CD4-positive, alpha-beta memory T cell (primary cell): ENCODE measurements at places on chromosomes 2 and 18. TPM values are rescaled to one million over a fixed set of nuclear protein-coding genes. Genes with fewer than 3 reads are reported as not detected.
A peak's percentile ranks its signal among the peaks of the same experiment; 100 is the strongest.

- DNase-seq, result no peak
- no peak overlapping the region for H3K4me3 ChIP-seq
- no peaks in the 10 kb centered on the region for H3K36me3 ChIP-seq
- H3K4me1 ChIP-seq, result no peaks in the 10 kb centered on the region
- H3K27me3 ChIP-seq, result no peaks in the 10 kb centered on the region
Observed at GRCh38 chr2:10221443-10221842, 81.3 kb upstream of the HPCAL1 start.

DNA sequence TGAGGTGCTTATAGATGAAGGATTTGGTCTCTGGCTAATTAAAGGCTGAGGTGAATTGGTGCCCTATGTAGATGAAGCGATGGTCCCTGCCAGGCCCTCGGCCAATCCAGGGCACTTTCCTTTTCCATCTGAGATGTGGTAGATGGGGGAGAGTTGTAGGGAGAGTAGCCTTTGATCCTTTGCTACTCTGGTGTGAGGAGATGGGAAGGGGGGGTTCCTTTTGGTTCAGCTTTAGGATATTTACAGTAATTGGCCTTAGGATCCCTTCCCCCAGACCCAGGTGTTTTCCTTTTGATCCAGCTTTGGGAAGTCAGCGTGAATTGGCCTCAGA is 5.4 kb upstream of the ZC3H8 start:
- no peak overlapping the region for H3K4me3 ChIP-seq
- H3K36me3 ChIP-seq, result no peaks in the 10 kb centered on the region
- H3K27me3 ChIP-seq, result no peaks in the 10 kb centered on the region
- no peak for DNase-seq

Gene EIF5B
- 44.2 TPM for total RNA-seq

DNA sequence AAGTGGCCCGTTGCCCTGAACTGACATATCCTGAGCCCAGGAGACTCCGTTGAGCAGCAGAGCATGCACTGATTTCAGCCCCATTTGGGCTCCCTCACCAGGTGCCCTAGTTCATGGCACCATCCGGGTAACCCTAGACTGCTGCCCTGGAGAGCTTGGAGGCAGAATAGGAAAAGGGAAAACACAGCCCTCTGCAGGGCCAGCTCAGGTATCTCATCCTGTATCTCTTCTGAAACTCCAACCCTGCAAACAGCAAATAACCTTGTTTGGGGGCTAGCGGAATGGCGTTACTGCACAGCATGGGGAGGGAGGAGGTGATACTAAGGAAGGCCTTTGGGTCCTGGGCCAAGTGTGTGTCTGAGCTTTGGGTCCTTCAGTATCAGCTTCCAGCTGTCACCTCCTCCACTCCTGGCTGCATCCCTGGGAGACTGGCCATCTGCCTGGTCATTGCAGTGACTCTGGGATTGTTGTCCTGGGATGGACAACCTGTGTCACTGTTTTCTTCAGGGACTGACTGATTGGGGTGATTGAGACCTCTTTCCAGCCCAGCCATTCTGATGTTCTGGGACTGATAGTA is 233.8 kb upstream of the SKOR2 start:
- no peaks in the 10 kb centered on the region for H3K36me3 ChIP-seq
- H3K27ac ChIP-seq, result no peak overlapping the region
- no peak overlapping the region for H3K4me3 ChIP-seq
- H3K27me3 ChIP-seq, result no peaks in the 10 kb centered on the region
- DNase-seq, result no peak
- no peaks in the 10 kb centered on the region for H3K4me1 ChIP-seq

Gene SRD5A2
- not detected for total RNA-seq

Gene SPDYA
- 4.5 TPM for total RNA-seq

GRCh38 chr2:79984476-79984875 is 320.1 kb downstream of the LRRTM1 start:
- H3K4me1 ChIP-seq, result no peaks in the 10 kb centered on the region
- no peak overlapping the region for H3K27ac ChIP-seq
- H3K36me3 ChIP-seq, result no peaks in the 10 kb centered on the region
- H3K4me3 ChIP-seq, result no peak overlapping the region

DNA sequence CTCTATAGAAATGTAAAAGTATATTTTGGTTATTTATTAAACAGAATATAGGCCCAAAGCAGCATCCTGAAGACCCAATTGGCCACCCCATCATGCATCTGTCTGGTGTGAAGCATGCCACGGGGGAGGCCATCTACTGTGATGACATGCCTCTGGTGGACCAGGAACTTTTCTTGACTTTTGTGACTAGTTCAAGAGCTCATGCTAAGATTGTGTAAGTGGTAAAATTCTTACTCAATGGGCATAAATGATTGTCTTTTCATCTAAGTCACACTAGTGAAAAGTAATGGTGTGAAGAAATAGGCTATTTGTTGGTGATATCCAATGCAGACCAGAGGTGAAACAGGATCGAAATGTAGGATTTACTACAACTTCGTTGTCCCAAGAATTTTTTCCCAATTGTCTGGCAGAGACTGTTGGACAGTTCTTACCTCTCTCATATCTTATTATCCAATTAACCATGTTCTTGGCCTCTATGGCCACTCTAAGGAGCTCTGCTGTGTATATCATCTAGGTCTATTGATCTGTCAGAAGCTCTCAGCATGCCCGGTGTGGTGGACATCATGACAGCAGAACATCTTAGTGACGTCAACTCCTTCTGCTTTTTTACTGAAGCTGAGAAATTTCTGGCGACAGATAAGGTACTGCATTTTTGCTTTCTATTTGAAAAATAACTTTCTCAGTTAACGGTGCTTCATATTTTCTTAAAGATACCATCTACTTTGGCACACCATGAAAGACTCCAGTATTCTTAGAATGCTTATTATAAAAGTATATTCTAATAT is 35.0 kb downstream of the AOX1 start:
- H3K27me3 ChIP-seq, result no peaks in the 10 kb centered on the region
- H3K27ac ChIP-seq, result no peak overlapping the region
- no peaks in the 10 kb centered on the region for H3K4me1 ChIP-seq
- H3K4me3 ChIP-seq, result no peak overlapping the region
- H3K36me3 ChIP-seq, result no peaks in the 10 kb centered on the region
- DNase-seq, result no peak

Gene CDH19
- total RNA-seq, result not detected

Gene ERCC3
- 59.2 TPM for total RNA-seq

- peak; percentile 52 for DNase-seq
- no peaks in the 10 kb centered on the region for H3K27me3 ChIP-seq
- peak overlapping the region; percentile 93 for H3K27ac ChIP-seq
- H3K4me3 ChIP-seq, result peak overlapping the region; percentile 96
- H3K36me3 ChIP-seq, result peaks cover 46% of the 10 kb centered on the region
- H3K4me1 ChIP-seq, result peaks cover 64% of the 10 kb centered on the region
Observed at GRCh38 chr2:38750011-38750890, 910 bp downstream of the SRSF7 start.

DNA sequence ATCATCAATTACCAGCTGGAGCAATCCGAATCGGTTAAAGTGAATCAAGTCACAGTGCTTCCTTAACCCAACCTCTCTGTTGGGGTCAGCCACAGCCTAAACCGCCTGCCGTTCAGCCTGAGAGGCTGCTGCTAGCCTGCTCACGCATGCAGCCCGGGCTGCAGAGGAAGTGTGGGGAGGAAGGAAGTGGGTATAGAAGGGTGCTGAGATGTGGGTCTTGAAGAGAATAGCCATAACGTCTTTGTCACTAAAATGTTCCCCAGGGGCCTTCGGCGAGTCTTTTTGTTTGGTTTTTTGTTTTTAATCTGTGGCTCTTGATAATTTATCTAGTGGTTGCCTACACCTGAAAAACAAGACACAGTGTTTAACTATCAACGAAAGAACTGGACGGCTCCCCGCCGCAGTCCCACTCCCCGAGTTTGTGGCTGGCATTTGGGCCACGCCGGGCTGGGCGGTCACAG is 496 bp upstream of the ITGA4 start:
- DNase-seq, result peak; percentile 85
- H3K4me3 ChIP-seq, result peak overlapping the region; percentile 91
- H3K4me1 ChIP-seq, result peaks cover 29% of the 10 kb centered on the region
- peak overlapping the region; percentile 86 for H3K27ac ChIP-seq
- H3K36me3 ChIP-seq, result no peaks in the 10 kb centered on the region

- no peak overlapping the region for H3K27ac ChIP-seq
- H3K36me3 ChIP-seq, result no peaks in the 10 kb centered on the region
Observed at GRCh38 chr18:58362829-58363271, 266.0 kb downstream of the ALPK2 start.

- no peaks in the 10 kb centered on the region for H3K4me1 ChIP-seq
- no peak overlapping the region for H3K4me3 ChIP-seq
Observed at GRCh38 chr2:9178904-9179571, 27.6 kb upstream of the ASAP2 start.

DNA sequence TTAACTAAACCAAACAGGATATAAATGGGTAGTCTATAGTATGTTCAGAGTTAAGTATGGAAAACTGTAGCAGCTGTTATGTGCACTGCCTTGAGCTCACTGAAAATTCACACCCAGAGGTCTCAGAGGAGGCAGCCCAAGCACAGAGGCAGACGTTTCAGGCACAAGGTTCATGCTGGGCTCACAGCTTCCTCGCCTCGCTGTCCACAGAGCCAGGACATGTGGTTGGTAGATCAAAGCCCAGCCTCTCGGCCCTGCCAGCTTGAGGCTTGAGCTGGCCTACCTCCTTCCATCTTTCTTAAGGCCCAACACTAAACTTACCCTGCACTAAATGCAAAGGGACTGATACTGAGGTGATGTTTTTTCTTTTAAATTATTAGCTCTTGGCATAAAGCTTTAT is 43.7 kb downstream of the PRELID3A start:
- H3K4me1 ChIP-seq, result no peaks in the 10 kb centered on the region
- no peak overlapping the region for H3K4me3 ChIP-seq
- no peaks in the 10 kb centered on the region for H3K36me3 ChIP-seq

DNA sequence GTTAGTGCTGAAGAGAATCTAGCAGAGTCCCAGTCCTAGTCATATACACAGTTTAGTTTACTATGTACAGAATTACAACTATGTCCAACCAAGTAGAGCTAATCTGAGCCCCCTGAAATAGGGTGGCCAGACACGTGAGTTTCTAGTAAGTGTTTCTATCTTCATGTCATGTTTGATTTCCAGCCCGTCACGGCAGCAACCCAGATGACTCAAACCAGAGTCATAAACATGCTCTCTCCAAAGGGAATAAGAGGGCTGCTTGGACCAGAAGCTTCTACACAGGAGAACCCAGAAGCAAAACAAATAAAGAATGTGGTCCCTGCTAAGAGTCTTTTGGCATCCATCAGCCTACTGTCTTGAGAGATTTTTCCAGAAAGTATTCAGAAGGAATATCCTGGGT is 64.9 kb upstream of the WIPF1 start:
- H3K4me1 ChIP-seq, result peaks cover 16% of the 10 kb centered on the region
- H3K4me3 ChIP-seq, result no peak overlapping the region
- no peaks in the 10 kb centered on the region for H3K36me3 ChIP-seq

Gene MRO
- total RNA-seq, result not detected

Gene DPYSL5
- not detected for total RNA-seq

GRCh38 chr2:1886405-1886992 is 142.2 kb upstream of the PXDN start:
- H3K27ac ChIP-seq, result no peak overlapping the region
- no peak overlapping the region for H3K4me3 ChIP-seq
- peak; percentile 6 for DNase-seq
- no peaks in the 10 kb centered on the region for H3K27me3 ChIP-seq
- H3K36me3 ChIP-seq, result no peaks in the 10 kb centered on the region

DNA sequence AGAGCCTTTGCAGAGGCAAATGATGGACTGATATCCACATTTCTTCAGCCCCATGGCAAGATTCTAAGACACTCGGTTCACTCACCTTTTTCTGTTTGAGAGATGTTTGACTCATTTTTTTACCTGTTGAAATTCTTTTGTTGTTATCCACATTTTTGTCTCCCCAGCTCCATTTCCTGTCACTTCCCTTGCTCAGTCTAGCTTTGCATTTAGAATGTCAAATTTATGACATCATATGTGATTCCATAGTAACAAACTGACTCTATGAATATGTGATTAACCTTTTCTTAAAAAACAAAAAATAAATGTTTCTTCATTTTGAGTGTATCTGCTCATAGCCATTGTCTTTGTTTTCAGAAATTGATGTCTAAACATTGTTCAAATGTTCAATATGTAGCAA is at the start of gene NT5C1B:
Gene NT5C1B, minus strand, starts transcription at position 216 of the 400 bp plus-strand sequence. Its CDS starts 101 bp downstream, at position 115.
- no peak for DNase-seq
- no peaks in the 10 kb centered on the region for H3K27me3 ChIP-seq
- H3K36me3 ChIP-seq, result peaks cover 9% of the 10 kb centered on the region
- H3K4me1 ChIP-seq, result no peaks in the 10 kb centered on the region

GRCh38 chr18:74683573-74683972 is 85.9 kb downstream of the ZNF407 start:
- no peak overlapping the region for H3K27ac ChIP-seq
- no peaks in the 10 kb centered on the region for H3K4me1 ChIP-seq
- H3K4me3 ChIP-seq, result no peak overlapping the region
- no peaks in the 10 kb centered on the region for H3K27me3 ChIP-seq

Gene HIBCH
- total RNA-seq, result 22.3 TPM

DNA sequence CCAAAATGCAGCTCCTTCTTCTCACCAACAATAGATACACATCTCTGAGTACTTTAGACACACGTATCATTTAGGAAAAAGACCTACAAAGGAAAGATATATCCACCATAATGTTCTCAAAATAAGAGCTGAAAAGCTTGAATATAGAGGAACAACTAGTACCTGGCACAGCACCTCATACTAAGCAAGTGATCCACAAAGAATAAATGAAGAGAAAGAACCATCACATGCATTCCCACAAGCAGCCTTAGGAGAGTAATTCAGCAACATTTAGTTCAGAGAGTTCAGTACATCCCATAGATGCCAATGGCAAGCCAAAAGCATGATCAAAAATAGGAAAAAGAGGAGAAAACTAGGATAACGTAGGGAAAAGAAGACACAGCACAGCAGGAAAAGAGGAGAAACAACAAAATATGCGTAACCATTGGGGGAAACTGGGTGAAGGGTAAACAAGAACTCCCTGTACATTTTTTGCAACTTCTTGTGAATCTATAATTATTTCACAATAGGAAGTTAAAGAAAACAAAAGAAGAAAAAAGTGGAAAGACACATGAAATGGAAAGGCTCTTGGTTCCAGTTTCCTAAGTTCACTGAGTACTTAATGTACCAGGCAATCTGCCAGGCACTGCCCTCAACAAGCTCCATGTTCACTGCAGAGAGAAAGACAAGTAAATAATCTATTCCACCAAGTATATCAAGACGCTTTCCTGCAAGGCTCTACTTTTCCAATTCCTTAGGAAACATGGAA is 22.3 kb downstream of the CLASP1 start:
- H3K27ac ChIP-seq, result no peak overlapping the region
- no peak overlapping the region for H3K4me3 ChIP-seq
- DNase-seq, result no peak
- H3K36me3 ChIP-seq, result no peaks in the 10 kb centered on the region
- no peaks in the 10 kb centered on the region for H3K27me3 ChIP-seq

Gene RAD51AP2
- not detected for total RNA-seq

GRCh38 chr2:41381701-41382100 is 666.1 kb upstream of the PKDCC start:
- H3K4me3 ChIP-seq, result no peak overlapping the region
- no peak overlapping the region for H3K27ac ChIP-seq
- H3K27me3 ChIP-seq, result no peaks in the 10 kb centered on the region
- DNase-seq, result no peak
- no peaks in the 10 kb centered on the region for H3K4me1 ChIP-seq
- no peaks in the 10 kb centered on the region for H3K36me3 ChIP-seq
